ENCODE measurements at places on chromosomes 2 and 18.

- no peak for DNase-seq
Measured at GRCh38 chr2:197888321-197888720, 83.9 kb downstream of the PLCL1 start.

- no peak for DNase-seq
Measured at GRCh38 chr2:8518979-8519668, 162.7 kb upstream of the ID2 start.

DNA sequence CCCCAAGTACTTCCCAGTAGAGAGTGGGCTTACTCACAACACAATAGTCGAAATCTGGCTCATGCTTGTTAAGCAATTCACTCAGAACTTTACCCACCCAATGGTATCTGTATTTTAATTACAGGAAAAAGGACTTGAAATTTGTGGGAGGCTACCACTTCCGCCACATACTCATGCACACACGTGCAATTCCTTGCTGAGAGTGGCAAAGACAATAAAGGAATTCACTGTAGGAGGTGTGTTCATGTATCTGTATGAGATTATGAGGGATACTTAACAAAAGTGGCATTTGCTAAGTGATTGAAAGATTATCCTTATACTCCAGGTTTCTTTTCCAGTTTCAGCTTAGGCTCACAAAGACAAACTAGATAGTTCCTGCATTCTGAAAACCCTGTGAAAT, 14.9 kb upstream of the LYPD6 start:
- no peak for DNase-seq

- DNase-seq, result no peak
Measured at GRCh38 chr2:142973160-142973821, 95.8 kb downstream of the KYNU start.

DNA sequence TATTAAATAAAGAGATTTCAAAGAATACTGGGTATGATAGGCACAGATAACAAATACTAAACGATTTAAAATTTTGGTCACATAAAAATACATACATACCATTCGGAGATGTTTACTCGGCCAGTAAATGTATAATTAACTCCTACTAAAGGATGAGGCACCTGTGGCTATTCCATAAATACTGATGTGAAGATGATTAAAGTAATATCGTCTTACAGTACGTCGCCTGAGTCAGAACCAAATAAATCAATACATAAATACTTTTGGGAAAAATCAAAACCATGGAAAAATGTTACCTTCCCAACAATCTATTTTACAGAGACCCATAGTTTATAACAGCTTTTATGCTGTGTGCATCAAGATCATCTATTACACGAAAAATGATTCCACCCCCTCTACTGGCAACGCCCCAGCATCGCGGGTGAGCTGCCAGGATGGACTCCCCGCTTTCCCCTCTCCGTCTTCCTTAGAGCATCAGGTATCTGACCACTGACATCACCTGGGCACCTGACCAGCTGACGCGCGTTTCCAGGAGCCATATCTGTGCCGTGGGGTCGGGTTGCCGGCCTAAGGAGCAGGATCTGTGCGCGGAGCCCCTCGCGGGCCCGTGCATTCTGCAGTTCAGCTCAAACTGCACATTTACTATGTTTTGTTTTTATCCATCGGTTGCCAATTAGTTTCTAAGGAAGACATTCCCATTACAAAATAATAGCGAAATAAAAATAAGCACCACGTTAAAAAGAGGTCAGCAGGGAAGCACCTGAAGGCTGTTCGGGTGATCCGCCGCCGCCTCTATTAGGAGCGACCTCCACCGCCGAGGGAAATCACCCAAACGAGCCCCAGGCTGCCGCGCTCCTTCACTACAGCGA, 901 bp downstream of the ICA1L start:
- peak; percentile 39 for DNase-seq

GRCh38 chr2:164485541-164485940, 135.7 kb downstream of the GRB14 start:
- DNase-seq, result no peak

DNA sequence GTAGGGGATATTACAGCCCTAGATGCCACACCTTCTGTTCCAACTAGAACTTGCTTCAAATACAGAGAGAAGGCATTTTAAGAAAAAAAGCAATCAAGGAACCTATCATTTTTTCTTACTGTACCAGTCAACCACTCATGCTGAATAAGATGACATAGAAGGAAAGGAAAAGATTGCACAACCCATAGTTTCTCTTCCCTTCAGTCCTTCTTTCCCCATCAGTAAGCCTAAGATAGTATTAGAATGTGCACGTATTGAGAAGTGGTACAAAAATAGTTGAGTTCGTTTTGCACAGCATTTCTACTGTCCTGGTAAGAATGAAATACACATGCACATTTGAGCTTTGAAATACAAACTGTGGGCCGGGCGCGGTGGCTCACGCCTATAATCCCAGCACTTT, 27.0 kb upstream of the HK2 start:
- DNase-seq, result no peak

- DNase-seq, result no peak
Measured at GRCh38 chr2:27071990-27072830, 756 bp upstream of the OST4 start.

DNA sequence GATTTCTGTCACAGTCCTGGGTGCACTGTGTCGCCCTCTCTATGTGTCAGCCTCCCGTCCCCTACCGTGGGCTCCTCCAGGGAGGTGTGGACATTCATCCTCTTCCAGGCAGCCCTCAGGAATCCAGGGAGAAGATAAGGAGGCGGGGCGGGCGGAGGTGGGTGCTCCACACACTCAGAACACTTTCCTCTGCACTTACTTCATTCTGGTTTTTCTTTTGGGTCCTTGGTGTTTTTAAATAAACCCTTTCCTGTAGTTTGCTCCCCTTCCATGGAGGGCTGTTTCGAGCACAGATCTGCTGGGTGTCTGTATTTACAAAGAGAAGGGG, 183.9 kb downstream of the FAM210A start:
- DNase-seq, result no peak

DNA sequence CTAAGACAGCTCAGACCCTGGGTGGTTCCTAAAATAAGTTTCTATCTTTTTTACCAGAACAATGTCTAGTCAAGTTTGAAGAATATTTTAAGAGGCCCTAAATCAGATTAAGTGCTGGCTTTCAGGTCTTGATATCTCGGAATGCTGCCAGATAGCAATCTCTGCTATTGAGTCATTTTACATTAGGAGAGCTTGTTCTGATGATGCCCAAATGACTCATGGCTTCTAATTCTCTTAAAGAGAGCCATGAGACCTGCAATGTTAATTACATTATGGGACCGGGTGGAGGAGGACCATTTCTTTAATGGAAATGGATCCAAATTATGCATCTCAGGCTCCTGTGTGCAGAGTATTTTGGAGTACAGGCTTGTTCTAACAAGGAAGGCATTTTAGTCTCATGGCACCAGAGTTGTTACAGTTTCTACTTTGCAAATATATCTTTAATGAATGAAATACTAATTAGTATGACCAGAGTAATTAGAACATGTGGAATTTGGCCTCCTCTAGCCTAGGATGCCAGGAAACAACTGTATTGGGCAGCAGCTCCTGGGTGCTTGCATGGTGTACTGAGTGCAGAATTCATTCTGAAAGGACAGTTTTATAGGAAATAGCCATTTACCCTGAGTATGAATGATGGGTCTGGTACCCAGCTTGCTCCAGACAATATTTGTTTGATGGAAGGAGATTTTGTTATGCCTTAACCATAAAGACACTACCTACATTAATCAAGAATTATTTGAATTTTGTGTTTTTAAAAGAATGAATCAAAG, 94.0 kb upstream of the SULT1C3 start:
- no peak for DNase-seq

- DNase-seq, result no peak
Measured at GRCh38 chr2:65214361-65214760, 13.3 kb upstream of the ACTR2 start.

GRCh38 chr2:180523621-180524340, 456.6 kb upstream of the UBE2E3 start:
- DNase-seq, result no peak

- no peak for DNase-seq
Measured at GRCh38 chr18:70028084-70028483, 80.4 kb upstream of the CD226 start.

- DNase-seq, result no peak
Measured at GRCh38 chr2:116142644-116143227, 1671.8 kb upstream of the DDX18 start.

DNA sequence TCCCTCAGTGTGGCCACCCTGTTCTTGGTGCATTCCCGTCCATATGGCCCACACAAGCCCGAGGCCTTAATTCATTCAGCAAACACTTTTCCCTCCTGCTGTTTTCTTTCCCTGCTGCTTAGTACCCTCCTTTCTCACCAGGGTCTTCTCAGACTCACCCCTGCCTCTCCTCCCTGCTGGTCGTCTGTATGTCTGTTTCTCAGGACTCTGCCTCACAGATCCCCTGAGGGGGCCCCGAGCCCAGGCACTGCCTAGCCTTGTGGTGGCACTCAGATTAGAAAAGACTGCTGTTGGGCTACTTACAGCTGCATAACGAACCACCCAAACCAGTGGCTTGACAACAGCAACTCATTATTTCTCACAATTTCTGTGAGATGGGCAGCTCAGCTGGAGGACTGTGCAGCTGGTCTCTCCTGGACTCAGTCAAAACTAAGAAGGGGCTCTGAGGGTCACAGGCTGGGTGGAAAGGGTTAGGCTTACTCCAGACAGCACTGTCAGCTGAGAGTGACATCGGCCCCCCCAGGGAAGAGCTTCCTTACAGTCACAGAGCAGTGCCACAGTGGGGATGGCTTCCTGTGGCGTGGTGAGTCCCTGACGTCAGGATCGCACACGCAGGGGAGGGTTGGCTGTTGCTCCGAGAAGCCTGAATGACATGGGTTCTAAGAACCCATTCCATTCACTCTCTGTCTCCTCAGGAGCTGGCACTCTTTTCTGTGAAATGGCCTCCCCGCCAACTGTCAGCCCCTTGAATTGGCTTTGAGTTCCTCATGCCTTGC, 139.0 kb downstream of the UXS1 start:
- no peak for DNase-seq

- DNase-seq, result no peak
Measured at GRCh38 chr18:9322744-9323143, 11.8 kb upstream of the TWSG1 start.

DNA sequence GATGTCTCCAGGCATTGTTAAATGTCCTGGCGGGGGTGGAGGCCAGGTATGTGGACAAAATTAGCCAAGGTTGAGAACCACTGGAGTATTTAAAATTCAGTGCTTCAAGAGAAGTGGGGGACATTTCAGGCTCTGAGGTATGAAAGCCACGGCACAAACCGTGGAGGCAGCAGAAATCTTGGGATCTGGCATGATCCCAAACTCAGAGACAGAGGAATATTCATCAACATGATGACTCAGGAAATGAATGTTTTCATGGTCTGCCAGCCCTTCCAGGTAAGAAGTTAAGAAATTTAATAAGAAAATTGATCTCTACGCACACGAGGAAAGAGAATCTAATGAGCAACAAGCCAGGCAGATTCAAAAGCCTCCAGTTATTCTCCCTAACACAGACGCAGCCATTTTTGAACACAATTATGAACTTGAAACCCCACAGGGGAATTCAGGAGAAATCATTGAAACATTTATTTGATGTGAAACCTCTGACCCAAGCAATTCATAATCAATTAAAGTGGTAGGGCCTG, 11.3 kb upstream of the GRP start:
- DNase-seq, result no peak

DNA sequence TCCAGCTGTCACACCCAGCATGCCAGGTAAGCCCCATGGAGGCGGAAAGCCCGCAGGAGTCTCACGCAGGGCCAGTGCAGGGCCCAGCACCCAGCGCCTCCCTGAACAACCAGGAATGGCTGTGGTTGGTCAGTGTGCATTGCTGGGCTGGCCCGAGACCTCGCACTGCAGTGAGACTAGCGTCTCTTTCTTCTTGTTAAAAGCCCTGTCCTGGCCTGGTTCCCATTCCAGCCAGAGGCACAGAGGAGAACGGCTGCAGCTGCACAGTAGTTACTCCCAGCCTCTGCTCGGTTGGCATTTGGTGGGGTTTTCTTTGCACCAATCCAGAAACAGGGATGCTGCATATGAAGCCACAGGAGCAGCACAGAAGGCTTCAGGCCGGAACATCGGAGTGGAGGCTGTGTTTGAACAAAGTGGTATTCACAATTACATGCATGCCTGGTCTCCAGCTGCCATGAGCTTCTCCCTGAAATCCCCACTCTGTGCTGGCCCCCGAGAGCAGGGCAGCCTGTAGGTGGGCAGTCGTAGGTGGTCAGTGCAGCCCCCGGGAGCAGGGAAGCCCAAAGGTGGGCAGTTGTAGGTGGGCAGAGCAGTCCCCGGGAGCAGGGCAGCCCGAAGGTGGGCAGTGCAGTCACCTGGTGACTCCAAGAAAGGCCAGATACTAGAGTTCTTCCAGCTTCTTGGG, 163.7 kb upstream of the PXDN start:
- no peak for DNase-seq

DNA sequence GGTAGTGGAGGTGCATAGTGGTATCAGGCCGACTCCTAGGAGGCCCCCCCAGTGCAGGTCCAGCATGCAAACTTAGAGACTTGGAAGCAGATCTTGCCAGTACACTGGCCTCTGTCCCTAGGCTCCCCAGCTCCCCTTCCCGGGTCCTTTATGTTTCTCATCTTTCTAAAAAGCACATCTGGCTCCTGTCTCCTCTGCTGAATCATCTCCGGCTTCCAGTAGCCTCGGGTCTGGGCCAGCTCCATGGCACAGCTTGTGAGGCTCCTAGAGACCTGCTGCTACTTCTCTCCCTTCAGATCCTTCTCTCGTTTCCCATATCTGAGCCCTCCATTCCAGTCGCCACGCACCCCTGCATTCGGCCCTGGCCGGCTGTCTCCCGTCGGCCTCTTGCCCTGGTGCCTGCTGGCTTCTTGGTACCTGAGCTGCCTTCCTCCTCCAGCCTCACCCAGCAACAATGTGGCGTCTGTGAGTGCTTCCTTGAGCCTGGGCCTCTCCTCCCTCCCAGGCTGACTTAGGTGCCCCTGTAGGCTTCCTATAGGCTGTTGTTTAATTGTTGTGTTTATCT, 6.6 kb downstream of the TRAF3IP1 start:
- no peak for DNase-seq

- DNase-seq, result no peak
Measured at GRCh38 chr18:26309281-26309680, 83.0 kb downstream of the TAF4B start.

DNA sequence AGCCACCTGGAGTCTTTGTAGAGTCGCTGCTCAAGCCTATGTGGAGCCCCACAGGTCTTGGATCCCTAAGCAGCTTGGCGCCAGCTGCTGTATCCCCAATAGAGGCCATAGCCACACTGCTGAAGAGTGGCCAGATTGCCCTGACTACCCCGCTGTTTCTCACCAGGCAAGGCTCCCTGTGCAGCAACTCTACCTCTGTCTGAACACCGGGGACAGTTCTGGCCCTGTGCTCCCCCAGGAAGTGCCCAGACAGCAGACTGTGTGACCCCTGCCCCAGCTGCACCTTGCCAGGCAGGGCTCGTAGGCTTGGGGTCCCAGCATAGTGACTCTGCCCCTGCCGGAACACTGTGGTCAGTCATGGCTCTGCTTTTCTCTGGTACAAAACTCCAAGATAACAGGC, 53.5 kb upstream of the GALNT13 start:
- DNase-seq, result no peak

Data from GM12892 (cell line).